ENCODE measurements at places on chromosomes 4 and X.

DNA sequence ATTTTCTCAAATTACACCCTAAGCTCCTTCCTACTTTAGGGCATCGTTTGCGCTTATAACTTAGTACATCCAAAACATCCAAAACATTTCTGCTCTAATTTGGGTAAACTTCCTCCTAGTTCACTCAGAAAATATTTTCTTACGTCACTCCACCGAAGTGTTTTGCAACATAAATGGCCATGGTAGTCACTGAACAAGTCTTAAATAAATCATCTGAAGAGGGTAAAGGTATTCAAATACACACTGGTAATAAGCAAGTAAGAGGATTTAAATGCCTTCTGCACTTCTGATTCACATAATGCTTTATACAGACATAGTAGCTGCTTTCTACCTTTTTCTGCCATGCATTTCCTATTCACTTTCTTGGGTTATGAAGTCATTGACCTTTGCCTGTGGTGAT lies 991.9 kb downstream of the NLGN4X start:
- DNase-seq = no peak

GRCh38 chr4:119233750-119234149 lies 21.2 kb downstream of the USP53 start:
- no peak for DNase-seq

DNA sequence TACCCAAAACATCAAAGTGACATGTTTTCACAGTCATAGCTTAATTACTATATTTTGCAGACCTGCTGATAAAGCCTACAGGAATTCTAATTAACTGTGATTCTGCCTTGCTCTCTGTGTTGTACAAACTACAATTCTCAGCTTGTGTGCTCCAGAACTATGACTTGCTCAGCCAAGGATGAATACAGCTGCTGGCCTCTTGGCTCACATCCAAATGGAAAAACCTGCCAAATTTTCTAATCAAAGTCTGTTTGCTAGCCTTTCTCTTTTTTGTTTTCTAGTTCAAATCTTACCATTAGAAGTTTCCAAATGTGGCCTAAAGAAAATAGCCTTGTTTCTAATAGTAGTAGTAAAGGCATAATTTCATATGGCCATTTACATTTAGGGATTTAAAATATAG lies 1176.8 kb downstream of the FAM133A start:
- no peak for DNase-seq

DNA sequence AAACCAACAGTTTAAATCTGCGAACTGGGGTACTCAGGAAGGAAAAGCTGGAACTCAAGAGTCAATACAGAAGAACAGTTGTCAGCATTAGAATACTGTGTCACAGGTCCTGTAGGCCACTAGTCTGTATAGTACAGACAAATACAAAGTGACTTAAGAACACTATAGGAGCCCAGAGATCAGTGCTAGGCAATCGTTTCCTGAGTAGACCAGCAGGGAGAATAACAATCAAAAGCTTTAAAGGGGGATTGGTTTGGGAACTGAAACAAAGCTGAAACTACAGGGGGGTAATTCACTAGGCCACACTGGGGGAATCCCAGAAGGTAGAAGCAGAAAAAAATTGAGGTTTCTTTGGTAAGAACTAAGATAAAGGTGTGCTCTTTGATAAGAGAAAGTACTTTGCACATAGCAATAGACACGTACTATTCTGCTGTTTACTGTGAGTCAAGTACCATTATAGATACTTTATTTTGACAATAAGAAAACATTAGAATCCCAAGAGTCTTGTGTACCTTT lies 339.7 kb downstream of the PCDH19 start:
- DNase-seq = no peak

GRCh38 chr4:75714011-75714410 lies 10.4 kb upstream of the USO1 start:
- DNase-seq = no peak

DNA sequence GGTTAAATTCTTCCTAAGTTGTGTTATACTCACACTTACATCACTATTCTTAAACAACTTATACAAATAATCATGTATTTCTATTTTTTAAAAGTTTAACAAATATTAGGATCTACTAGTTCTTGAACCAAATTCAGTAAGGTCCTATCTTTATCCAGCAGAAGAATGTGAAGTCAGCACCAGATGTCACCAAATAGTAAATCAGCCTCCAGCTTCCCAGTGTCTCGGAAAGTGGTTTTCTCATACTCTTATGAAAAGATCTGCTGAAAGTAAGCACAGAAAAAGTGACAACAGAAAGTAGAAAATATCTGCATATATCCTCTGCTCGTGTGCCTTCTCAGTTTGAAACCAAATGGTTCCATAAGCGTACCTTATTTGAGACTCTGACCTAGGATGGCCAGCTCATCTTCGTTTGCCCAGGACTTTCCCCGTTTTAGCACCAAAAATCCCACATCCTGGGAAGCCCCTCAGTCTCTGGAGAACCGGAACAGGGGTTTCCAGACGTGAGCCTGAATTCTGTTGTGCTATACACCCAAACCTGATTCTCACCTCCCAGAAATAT lies 98.0 kb upstream of the DCLK2 start:
- no peak for DNase-seq
